Fibroblast of skin of right biceps (primary cell): ENCODE measurements at places on chromosomes 3 and 15.
A peak's percentile ranks its signal among the peaks of the same experiment; 100 is the strongest.

- DNase-seq, result no peak
Measured at GRCh38 chr3:117600112-117600511, 890.5 kb downstream of the TUSC7 start.

- DNase-seq, result peak; percentile 99
Measured at GRCh38 chr3:71537211-71537611, 46.3 kb downstream of the FOXP1 start.

GRCh38 chr3:15820911-15821310 lies 23.1 kb upstream of the ANKRD28 start:
- peak; percentile 45 for DNase-seq

- DNase-seq, result no peak
Measured at GRCh38 chr3:149468504-149469212, 5.8 kb upstream of the TM4SF4 start.

DNA sequence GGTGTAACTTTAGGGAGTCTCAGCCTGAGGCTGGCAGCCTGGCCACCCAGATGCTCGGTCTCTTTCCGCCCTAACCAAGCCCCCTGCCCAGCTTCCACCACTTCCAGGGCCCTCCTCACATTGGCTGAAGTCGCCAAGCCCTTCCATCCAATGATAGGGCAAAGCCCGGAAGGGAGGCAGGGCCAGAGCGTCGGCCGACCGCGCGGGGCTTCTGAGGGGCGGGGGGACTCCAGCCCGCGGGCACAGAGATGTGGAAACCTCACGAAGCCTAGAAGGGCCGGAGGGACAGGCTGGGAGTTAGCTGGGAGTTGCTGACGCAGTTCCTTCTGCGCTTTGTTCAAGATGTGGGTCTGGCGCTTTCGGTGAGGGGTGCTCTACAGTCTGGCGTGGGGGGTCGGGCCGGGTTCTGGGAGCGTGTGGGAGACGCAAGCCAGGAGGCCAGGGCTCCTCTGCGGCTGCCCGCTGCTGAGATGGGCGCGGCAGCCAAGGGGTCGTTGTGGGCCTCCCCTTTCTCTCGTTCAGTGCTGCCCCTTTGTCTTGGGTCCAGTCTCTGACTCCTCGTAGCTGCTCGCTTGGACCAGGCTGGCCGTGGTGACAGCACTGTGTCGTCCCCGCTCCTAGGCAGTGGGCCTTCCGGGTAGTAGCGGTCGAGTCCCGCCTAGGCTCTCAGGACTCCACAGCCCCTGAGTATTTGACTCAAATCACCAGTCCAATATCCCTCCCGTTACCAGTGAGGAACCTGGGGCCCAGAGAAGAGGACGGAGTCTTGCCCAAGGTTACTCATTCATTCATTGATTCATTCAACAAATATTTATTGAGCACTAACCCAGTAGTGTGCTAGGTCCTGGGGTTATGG lies at the start of gene ZNF660:
TSS of gene ZNF660 (plus strand) at position 319 of the 856 bp plus-strand sequence. CDS start 9,230 bp downstream, outside the sequence.
- peak; percentile 82 for DNase-seq

- DNase-seq, result no peak
Measured at GRCh38 chr3:171896316-171896715, 53.2 kb downstream of the TMEM212 start.

DNA sequence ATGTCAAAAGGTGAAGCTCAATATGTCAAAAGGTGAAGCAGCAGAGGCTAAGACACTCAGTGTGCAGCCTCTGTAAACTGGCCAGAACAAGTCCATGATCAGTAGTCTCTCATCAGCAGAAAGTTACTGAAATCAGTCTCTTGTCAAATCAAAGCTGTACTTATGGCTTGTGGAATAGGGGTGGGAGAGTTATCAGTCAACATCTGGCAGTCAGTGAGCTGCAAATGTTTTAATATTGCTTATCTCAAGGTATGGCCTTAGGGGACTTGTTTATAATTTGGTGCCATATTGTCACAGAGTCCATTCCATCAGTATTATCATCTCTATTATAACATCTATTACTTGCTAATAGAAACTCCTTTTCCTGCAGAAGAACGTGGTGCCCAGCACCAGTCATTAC lies 14.9 kb upstream of the WDR49 start:
- DNase-seq, result no peak

GRCh38 chr3:157226173-157226847 lies 66.4 kb upstream of the CCNL1 start:
- peak; percentile 57 for DNase-seq

DNA sequence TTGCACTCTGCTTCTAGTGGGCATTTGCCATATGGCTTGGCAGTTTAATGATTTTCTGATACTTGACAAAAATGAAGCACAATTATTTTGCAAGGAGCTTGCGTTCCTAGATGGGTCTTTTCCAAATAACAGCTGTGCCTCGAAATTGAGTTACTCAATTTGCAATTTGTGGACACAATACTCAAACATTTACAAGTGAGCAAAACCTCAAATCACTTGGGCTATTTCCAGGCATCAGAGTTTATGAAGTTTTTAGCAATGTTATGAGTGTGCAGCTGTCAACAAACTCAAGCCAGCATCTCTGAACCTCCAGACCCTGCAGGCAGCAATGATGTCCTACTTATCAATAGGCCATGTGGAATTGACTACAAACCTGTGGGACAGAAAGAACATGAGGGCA lies 41.3 kb downstream of the NMNAT3 start:
- no peak for DNase-seq

GRCh38 chr3:14507305-14507741 lies 32.8 kb downstream of the GRIP2 start:
- no peak for DNase-seq
